ENCODE measurements at places on chromosomes 7 and 10. TPM values are rescaled to one million over a fixed set of nuclear protein-coding genes. Genes with fewer than 3 reads are reported as not detected.

Gene UNCX
- not detected for total RNA-seq

Gene AGR3
- total RNA-seq: not detected

Gene IGF2BP3
- total RNA-seq: 108 TPM

Gene OPALIN
- not detected for total RNA-seq

Gene NPTX2
- total RNA-seq: 34.8 TPM

Gene ATOH7
- 0.15 TPM for total RNA-seq

Gene LRGUK
- 0.59 TPM for total RNA-seq

Gene PTPRN2
- total RNA-seq: 0.80 TPM

Gene DOCK4
- total RNA-seq: 16.1 TPM

Gene ADAM22
- total RNA-seq: 4.8 TPM

Gene NOD1
- 11.9 TPM for total RNA-seq

Gene CLCN1
- total RNA-seq: 0.11 TPM

DNA sequence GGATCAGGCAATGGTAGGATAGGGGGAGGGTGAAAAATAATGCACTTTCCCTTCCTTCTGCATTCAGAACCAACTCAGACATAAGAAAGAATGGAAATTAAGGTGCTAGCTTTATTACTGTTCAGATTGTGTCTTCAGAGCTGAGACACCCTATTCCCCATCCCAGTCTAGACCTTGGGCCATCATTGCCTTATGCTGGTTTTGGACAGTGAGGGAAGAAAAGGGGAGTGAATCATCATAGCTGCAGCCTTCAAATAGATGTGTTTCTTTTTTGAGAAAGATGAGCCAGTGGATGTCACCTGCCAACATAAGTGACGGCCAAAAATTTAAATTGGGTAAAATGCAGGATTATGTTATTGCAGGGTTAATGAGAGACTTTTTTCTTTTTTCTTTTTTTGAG is 27.0 kb upstream of the TOMM7 start:
- no peak for DNase-seq

DNA sequence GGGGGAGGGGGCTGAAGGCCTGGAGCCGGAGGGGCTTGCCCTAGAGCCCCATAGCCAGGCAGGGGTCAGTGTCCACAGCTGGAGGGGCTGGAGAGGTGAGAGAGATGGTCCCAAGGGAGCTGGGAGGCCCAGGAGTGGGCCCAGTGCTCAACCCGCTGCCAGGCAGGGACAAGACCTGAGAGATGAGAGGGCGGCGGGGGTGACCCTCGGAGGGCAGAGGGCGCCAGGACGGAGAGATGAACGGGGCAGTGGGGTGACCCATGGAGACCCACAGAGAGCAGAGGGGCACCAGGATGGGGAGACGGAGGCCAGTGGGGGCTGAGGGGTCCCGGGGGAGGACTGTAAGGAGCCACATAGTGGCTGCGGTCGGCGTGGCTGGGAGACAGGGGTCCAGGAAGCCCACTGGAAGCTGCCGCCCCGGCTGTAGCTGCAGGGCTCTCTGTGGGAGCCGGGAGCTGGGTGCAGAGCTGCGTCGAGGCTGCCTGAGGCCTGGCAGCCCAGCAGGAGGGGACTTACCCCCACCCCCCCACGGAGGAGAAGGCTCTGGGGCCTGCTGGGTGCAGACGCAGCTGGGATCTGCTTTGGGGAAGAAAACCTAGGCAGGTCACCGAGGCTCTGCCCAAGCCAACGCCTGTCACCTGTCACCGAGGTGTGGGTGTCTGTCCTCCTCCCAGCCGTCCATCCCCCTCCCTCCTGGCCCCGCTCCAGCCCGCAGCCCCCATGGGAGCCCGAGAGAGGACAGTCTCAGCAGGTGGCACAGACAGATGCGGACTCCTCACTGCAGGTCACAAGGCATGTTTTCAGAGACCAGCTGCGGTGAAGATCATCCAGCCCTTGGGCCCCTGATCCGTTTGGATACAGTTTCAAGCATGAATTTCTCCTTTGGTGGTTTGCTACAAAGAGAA is 25.1 kb downstream of the PWWP2B start:
- peak; percentile 72 for DNase-seq

- DNase-seq: no peak
These were observed 48.4 kb upstream of the CCDC3 start for GRCh38 chr10:13049774-13050420.

GRCh38 chr10:49512121-49512809 is 26.7 kb downstream of the ERCC6 start:
- no peak for DNase-seq

- DNase-seq: no peak
These were observed 6.7 kb downstream of the CPXM2 start for GRCh38 chr10:123884907-123885381.

- DNase-seq: no peak
These were observed 132.3 kb upstream of the POT1 start for GRCh38 chr7:125061776-125062397.

- peak; percentile 67 for DNase-seq
These were observed 866 bp upstream of the SFMBT2 start for GRCh38 chr10:7411671-7412128.

GRCh38 chr7:37352974-37353948 is 95.4 kb downstream of the ELMO1 start:
- DNase-seq: peak; percentile 58

- no peak for DNase-seq
These were observed 29.3 kb upstream of the CRYGN start for GRCh38 chr7:151469281-151469680.

- DNase-seq: no peak
These were observed 29.8 kb downstream of the SNX10 start for GRCh38 chr7:26321435-26321834.

- DNase-seq: no peak
These were observed 164.6 kb downstream of the PKD1L1 start for GRCh38 chr7:47783456-47784223.

DNA sequence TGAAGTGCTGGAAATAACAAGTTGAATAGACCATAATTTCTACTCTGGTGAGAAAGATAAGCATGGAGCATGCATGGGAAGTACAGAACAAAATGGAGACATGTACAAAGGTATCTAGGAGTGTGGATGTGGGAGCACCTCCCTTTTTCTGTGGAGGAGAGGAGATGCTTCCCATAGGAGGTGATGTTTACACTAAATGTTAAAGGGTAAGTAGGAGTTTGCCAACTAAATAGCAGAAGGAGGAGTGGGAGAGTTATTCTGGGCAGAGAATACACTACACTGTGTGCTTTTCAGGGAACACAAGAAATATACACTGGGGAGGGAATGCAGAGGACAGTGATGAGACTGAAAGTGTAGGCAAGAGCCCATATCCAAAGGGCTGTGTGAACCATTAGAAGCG is 21.1 kb upstream of the PANK1 start:
- no peak for DNase-seq

DNA sequence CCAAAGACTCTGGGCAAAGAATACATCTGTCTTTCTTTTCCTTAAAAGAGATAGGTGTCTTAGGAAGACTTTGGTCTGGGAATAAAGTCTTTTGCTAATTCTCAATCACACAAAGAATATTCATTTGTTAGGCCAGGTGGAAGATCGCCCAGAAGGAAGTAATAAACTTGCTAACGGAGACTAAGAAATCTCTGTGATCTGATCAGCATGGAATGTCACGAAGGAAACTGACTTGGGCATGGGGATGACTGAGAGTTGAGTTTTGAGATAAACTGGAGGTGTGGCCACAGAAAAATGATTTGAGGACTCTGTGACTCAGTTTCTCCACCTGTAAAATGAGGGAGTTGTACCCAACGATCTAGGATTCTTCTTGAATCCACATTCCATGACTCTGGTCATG is 161.1 kb upstream of the SVIL start:
- DNase-seq: no peak

DNA sequence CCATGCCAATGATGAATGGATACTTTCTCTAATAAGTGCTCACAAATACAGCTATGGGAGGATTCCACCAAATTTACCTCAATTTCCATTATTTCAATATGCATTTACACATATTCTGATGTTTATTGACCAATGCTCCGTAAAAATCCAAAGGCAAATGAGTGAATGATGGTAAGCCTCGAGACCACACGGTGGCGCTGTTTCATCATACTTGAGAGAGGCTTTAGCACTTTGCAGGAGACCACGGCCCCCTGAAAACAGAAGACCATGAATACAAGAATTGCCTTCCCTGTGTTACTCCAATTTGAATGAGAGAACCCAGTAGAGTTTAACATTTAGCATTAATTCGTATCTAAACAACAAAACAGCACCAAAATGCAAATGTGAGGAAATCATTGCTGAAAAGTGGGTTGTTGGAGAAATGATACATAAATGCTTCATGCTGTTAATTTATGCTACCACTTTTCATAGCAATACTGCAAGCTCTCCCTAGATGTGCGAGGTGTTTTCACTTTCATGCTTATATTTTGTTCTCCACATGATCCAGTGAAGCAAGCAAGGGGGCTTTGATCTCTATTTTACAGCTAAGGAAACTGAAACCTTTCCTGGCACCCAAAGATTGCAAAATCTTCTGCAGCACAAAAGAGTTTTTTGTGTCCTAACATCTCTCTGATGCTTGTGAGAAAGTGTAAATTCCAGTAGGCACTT is 35.4 kb downstream of the TRIL start:
- peak; percentile 65 for DNase-seq

DNA sequence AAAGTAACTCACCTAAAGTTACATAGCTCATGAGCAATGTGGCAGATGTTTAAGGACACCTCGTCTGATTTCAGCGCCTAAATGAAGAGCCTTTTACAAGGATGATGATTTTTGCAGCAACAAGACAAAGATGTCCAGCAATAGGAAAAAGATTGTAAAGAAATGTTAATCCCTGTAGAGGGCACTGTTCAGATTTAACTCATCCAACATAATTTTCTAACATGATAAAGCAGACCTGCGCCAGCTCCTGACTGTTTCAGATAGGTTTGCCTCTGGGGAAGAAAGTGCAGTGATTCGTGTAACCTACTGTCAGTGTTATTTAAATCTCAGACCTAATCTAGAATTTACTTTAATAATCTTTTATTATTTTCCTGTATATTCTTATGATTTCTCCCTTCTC is 595.2 kb downstream of the AUTS2 start:
- DNase-seq: no peak

- DNase-seq: no peak
These were observed 81.5 kb upstream of the HPS1 start for GRCh38 chr10:98528166-98528804.

DNA sequence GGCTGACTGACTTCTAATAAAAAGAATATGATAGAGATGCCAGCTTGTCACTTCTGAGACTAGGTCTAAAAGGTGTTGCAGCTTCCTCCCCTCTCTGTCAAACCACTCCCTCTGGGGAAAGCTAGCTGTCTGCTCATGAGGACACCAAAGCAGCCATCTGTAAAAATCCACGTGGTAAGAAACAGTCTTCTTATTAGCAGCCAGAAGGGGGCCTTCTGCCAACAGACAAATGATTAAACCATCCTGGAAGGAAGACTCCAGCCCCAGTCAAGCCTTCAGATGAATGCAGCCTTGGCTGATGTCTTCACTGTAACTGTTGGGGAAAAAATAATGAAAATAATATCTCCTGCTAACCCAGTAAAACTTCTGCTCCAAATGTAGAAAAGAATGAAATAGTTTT is 41.9 kb upstream of the DAGLB start:
- no peak for DNase-seq

GRCh38 chr10:132493246-132493755 is 44.3 kb upstream of the INPP5A start:
- no peak for DNase-seq

DNA sequence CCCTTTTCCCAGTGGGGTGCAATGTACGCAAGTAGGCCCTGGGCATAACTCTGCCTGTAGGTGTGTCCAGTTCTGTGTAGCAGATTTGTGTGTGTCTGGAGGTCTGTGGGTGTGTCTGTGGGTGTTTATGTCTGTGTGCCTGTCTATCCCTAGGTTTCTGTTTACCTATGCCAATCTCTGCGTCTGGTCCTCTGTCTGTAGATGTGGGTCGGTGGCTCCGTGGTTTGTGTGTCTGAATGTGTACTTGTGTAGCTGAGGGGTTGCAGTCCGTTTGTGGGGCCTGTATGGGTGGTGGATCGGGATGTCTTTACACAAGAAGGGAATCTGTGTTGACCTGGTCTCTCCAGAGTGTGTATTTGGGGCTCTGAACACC is 932 bp downstream of the NYAP1 start:
- DNase-seq: no peak

DNA sequence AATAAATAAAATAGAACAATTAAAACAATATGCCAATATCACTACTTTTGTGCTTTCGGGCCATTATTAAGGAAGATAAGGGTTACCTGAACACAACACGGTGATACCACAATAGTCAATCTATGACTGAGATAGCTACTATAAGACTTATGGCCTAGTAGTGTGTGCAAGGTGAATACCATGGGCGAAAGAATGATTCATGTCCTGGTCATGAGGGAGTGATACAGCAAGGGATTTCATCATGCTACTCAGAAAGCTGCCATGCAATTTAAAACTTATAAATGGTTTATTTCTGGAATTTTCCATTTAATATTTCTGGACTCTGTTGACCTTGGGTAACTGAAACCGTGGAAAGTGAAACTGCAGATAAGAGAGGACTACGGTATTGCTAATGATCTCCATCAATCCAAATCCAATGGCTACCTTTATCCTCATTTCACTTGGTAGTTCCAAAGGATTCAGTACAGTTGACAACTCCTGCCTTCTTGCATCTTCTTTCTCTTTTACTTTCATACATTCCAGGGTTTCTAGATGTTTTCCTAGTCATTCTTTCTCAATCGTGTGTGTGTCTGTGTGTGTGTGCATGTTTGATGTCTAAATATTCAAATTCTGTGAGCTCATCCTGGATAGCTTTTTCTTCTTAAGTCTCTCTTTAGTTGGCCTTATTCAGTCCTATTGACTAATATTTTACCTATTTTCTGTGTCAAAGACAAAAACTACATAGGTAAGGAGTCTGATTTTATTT is 100.5 kb upstream of the MAGI2 start:
- DNase-seq: no peak

- DNase-seq: no peak
These were observed 12.3 kb downstream of the RBM17 start for GRCh38 chr10:6101181-6101580.

DNA sequence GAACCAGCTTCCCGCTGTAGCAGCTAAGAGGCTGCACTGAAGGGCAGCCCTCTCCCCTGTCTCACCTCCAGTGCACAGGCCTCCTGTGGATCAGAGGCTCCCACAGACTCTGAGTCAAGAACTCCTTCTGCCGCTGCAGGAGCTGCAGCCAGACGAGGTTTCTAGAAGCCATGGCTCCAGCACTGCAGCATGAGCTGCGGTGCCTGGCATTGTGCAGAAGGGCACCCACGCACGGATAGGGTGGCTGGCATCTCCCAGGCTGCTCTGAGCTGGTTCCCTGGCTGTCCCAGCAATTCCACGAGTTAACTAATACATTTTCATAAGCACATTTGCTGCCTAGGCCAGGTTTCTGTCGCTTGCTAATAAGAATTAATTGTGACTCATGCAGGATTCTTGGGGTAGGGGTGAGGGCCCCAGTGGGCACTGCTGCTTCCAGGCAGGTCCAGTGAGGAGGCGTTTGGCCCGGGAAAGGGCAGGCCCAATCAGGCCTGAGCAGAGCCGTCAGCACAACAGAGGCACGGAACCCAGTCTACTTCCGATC is 594.2 kb downstream of the DNAJB6 start:
- DNase-seq: no peak

All from H7 (cell line).